Fibroblast of villous mesenchyme (primary cell): ENCODE measurements at places on chromosomes 7 and 10. TPM values are rescaled to one million over a fixed set of nuclear protein-coding genes. Genes with fewer than 3 reads are reported as not detected.

The WDR11 gene
- 81.5 and 85.9 TPM in 2 replicates for total RNA-seq

The ADRA2A gene
- total RNA-seq: 0.32 and 3.0 TPM in 2 replicates

The ITPRID1 gene
- not detected in 2 replicates for total RNA-seq

- DNase-seq: no peak
Observed at GRCh38 chr7:88147949-88148348, 71.9 kb downstream of the SRI start.

- DNase-seq: peak; percentile 81
Observed at GRCh38 chr7:132837529-132837928, 244.4 kb downstream of the CHCHD3 start.
